Omental fat pad (tissue), 4 donors: ENCODE measurements at places on chromosomes 13 and 19. TPM values are rescaled to one million over a fixed set of nuclear protein-coding genes. Genes with fewer than 3 reads are reported as not detected.
A peak's percentile ranks its signal among the peaks of the same experiment; 100 is the strongest.

POU2F2 gene
- total RNA-seq = 2.0 TPM

RTBDN gene
- total RNA-seq = not detected

- no peak for DNase-seq
Measured at GRCh38 chr19:5637971-5638370, 15.1 kb downstream of the SAFB start.

DNA sequence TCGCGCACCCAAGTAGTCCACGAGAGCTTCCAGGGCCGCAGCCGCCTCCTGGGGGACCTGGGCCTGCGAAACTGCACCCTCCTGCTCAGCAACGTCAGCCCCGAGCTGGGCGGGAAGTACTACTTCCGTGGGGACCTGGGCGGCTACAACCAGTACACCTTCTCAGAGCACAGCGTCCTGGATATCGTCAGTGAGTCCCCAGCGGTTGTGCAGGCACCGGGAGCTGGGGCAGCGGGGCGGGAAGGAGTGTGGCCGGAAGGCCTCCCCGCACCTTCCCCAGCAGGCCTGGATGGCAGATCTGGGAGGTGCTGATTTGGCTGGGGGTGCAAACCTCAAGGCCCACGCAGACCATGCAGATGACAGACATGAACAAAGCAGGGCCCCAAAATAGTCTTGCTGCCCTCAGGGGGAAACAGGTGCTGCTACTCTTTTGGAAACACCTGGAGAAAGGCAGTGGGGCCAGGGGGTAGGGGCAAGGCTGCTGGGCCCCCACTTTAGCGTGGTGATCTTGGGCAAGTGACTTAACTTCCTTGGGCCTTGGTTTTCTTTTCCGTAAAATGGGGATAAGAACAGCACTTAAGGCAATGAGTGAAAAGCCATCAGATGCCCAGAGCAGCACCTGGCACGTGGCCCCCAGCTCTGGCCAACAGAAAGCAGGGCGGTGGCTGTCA, 4.0 kb downstream of the MAG start:
- no peak for DNase-seq

- no peak for DNase-seq
Measured at GRCh38 chr19:3851254-3852176, 17.3 kb downstream of the ZFR2 start.

DNA sequence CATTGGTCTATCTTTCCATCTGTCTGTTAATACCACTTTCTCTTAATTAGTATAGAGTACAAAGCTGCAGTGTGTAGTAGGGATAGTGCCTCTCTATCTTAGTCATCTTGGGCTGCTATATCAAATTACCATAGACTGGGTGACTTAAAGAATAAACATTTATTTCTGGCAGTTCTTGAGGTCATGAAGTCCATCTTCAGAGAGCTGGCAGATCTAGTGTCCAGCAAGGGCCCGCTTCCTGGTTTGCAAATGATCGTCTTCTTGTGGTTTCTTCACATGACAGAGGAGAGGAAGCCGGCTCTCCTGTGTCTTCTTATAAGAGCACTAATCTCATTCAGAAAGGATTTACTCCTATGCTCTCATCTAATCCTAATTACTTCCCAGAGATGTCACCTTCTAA, 6.1 kb downstream of the ZNF700 start:
- no peak for DNase-seq

DNA sequence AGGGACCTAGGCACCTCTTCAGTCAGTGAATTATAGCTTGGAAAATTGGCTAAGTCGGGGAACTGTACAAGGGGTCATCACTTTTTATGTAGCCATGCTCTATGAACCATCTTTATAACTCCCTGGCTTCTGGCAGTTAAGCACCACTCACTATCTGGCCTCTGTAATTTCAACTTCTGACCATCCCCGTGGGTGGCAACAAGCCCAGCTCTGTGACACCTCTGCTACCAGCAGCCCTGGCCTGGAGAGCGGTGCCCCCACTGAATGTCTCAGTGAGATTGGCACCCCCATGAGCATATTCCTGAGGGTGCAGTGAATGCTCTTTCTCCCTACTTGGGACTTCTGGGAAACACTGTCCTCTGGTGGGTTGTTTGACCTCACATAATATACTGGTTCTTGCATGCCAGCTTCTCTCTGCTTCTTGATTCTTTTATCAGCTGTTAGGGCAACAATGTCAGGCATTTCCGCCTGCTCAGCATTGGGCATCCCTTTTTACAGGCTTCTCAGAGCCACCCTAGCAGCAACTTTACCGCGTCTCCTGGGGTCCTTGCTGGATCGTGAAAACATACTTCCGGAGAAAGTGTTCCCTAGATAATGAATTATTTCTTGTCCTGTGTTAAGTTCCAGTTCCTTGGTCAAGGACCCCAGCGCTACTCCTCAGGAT, 10.4 kb downstream of the KL start:
- DNase-seq = no peak

GRCh38 chr19:34974646-34975045, 10.6 kb upstream of the ZNF792 start:
- no peak for DNase-seq

- peak; percentile 62 for DNase-seq
Measured at GRCh38 chr19:16417660-16418596, 53.8 kb downstream of the EPS15L1 start.

DNA sequence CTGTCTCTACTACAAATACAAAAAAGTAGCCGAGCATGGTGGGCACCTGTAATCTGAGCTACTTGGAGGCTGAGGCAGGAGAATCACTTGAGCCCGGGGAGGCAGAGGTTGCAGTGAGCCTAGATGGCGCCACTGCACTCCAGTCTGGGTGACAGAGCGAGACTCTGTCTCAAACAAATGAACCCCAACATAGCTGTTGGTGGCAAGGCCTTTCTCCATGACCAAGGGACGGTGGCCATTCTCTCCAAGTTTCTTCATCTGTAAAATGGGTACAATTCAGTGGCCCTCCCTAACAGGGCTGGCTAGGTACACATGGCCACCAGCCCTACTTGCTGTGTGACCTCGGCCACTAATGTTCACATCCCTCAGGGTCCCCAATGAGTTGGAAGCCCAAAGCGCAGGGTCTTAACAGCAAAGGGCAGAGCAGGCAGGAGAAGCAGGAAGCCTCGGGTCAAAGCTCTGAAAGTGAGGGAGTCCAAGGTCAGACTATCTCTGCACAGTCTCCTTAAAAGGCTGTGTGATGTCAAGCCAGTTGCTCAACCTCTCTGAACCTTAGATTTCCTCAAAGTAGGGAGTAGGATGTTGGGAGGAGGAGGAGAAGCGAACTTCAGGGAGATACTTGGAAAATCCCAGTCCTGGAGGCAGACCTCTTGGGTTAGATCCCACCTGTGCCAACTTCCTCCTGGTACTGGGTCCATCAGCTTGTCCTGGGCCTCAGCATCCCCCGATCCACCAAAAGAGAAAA, 2.7 kb downstream of the JUND start:
- no peak for DNase-seq

- DNase-seq = no peak
Measured at GRCh38 chr13:24360106-24360505, 50.7 kb downstream of the C1QTNF9 start.
